Kidney (tissue), 22 donors: ENCODE measurements at places on chromosomes 4 and X. TPM values are rescaled to one million over a fixed set of nuclear protein-coding genes. Genes with fewer than 3 reads are reported as not detected.

GRCh38 chr4:3249711-3250437, 915 bp downstream of the MSANTD1 start:
- no peak for DNase-seq
- H3K4me3 ChIP-seq: no peak overlapping the region
- H3K27ac ChIP-seq: no peak overlapping the region
- H3K27me3 ChIP-seq: no peaks in the 10 kb centered on the region
- H3K4me1 ChIP-seq: peaks cover 6% of the 10 kb centered on the region

TRIM61 gene
- 0.54 TPM for total RNA-seq

TENM3 gene
- 6.8 TPM for total RNA-seq

GRCh38 chr4:158384414-158384813, 137.3 kb upstream of the RXFP1 start:
- no peaks in the 10 kb centered on the region for H3K36me3 ChIP-seq
- no peaks in the 10 kb centered on the region for H3K4me1 ChIP-seq
- no peak for DNase-seq
- no peaks in the 10 kb centered on the region for H3K27me3 ChIP-seq
- no peak overlapping the region for H3K4me3 ChIP-seq
- H3K27ac ChIP-seq: no peak overlapping the region

- no peak overlapping the region for H3K27ac ChIP-seq
- no peak overlapping the region for H3K4me3 ChIP-seq
- H3K27me3 ChIP-seq: no peaks in the 10 kb centered on the region
- no peaks in the 10 kb centered on the region for H3K36me3 ChIP-seq
- DNase-seq: no peak
These were observed 685.0 kb downstream of the RAPGEF2 start for GRCh38 chr4:159787901-159788300.

GRCh38 chr4:156686120-156686519, 285.5 kb downstream of the PDGFC start:
- peaks cover 6% of the 10 kb centered on the region for H3K4me1 ChIP-seq
- DNase-seq: peak; percentile 88
- no peaks in the 10 kb centered on the region for H3K27me3 ChIP-seq
- H3K4me3 ChIP-seq: no peak overlapping the region
- no peaks in the 10 kb centered on the region for H3K36me3 ChIP-seq

DNA sequence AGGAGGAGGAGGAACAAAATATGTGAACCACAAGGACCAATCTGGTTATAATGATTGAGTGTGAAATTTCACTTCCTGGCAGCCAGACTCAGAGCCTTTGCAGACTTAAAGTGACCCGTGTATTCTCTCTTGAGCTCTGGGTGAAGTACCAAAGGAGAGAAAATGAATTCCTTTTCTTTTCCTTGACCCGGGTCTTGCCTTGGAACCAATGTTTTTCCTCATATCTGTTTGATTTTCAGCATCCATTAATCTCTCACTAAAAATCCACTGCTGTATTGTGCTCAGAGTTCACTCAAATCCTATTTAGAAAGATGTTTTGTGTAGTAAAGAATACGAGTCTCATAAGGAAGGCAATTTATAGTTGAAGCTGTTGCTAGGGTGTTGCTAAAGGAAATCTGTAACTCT, 78.3 kb upstream of the C1QTNF7 start:
- DNase-seq: no peak
- no peak overlapping the region for H3K4me3 ChIP-seq
- no peaks in the 10 kb centered on the region for H3K36me3 ChIP-seq
- H3K27me3 ChIP-seq: no peaks in the 10 kb centered on the region
- H3K27ac ChIP-seq: no peak overlapping the region

DNA sequence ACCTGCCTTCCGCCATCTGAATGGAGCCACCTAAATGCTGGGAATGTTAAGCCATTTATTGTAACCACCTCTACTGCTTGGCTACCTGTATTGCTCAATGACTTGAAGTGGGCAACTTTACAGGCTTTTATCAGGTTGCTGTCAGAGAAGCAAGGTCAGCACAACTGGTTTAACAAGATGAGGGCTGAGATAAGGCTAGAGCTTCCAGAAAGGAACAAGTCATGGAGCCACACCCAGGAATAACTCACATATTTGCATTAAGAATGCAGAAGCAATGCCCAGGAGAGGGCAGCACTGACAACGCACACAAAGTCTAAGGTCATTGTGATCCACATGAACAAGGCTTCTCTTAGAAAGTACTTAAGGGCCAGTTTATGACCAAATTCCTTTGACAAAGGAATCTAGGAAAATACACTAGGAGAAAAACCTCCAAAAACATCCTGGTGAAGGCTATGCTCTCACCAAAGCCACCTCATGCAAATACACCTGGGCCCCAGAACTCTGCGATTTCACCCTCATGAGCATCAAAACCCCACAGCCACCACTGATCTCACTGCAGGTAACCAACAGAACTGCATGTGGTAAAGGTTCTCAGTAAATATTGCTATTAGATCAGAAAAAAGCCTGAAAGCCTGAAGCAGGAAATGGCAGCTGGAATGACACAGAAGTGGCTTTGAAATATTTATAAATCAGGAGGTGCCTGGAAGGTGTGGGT, 15.0 kb upstream of the STS start:
- no peak overlapping the region for H3K4me3 ChIP-seq
- DNase-seq: no peak
- peaks cover 14% of the 10 kb centered on the region for H3K4me1 ChIP-seq
- no peaks in the 10 kb centered on the region for H3K36me3 ChIP-seq
- H3K27me3 ChIP-seq: no peaks in the 10 kb centered on the region
